ENCODE measurements at places on chromosomes 1 and 21. TPM values are rescaled to one million over a fixed set of nuclear protein-coding genes. Genes with fewer than 3 reads are reported as not detected.

Gene AGMAT
- total RNA-seq = 1.6 TPM

Gene FYB2
- total RNA-seq = not detected

Gene AXDND1
- not detected for total RNA-seq

Gene ADAM30
- total RNA-seq = not detected

Gene RASSF5
- total RNA-seq = 0.39 TPM

Gene AP4B1
- 17.0 TPM for total RNA-seq

Gene CHIA
- total RNA-seq = not detected

Gene KLHL20
- 21.6 TPM for total RNA-seq

Gene PHC2
- total RNA-seq = 101 TPM

Gene DFFA
- 44.2 TPM for total RNA-seq

Gene IL22RA1
- not detected for total RNA-seq

Gene ZNF697
- 15.3 TPM for total RNA-seq

Gene HOOK1
- total RNA-seq = not detected

Gene LYPD8
- not detected for total RNA-seq

Gene GPR25
- total RNA-seq = not detected

Gene GPATCH4
- 25.1 TPM for total RNA-seq

Gene GPBP1L1
- total RNA-seq = 65.2 TPM

Gene LRRC71
- total RNA-seq = 0.34 TPM

Data from mammary microvascular endothelial cell (primary cell).